ENCODE measurements at places on chromosomes 2 and 18.

DNA sequence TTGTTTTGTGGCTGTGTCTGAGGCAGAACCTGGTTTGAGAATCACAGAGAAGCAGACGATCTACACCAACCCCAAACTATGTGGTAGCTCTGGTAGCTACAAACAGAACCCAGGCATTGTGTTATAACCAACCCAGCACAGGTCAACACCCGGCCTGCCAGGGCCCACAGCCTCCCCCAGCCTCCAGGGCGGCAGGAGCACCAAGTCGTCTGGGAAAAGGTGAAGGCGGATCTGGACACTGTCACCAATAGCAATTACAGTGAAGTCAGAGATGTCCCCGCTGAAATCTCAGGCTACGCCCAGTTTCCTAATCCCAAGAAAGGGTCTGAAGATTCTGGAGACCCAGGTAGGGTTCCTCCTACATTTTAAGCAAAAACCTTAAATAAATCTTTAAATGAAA, 3.6 kb downstream of the HJURP start:
- DNase-seq, result no peak

DNA sequence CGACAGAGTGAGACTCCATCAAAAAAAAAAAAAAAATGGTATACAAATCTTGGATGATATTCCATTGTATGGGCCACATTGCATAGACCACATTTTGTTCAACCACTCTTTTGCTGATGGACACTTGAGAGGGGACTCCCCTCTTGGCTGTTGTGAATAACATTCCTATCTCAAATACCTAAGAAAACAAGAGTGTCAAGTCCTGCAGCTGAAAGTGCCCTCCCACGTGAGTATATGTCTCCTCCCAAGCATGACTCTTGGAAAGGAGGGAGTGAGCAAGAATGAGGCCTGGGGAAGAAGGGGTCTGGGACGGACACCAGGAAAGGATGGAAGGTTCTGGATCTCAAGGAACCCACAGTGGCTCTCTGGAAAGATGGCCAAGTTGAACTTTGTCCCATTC, 36.0 kb upstream of the NPAS2 start:
- DNase-seq, result no peak

DNA sequence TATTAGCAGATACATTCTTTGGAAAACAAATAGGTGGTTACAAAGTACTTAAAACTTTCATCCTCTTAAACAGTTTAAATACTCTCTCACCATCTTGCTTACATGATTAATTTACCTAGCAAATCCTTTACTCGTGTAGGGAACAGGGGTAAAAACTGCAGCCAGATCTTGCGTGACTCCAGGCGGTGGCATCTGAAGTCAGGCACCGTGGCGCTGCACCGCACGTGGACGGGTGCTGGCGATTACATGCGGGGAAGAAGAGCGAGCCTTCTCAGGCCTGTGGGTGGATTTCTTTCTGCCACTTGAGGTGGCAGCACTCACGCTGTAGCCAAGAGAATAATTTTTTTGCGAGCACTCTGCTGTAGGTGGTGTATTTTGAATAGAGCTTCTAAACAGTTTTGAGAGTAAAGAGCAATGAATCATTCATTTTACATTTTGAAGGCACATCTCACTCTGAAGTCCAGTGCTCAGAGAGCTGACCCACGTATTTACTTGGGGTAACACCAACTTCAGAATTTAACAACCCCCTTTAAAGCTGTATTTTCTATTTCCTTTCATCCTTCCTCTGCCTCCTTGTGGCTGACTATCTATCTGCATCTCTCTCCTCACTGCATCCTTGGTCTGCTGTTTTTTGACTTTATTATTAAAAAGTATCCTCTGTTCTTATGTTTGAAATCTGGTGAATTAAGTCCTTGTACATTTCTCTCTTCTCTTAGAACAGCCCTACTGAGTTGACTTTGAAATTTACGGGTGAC, 68.9 kb downstream of the EPAS1 start:
- DNase-seq, result no peak

GRCh38 chr2:205069928-205070327, 524.7 kb downstream of the PARD3B start:
- DNase-seq, result no peak

GRCh38 chr18:23301972-23302371, 151.1 kb upstream of the RIOK3 start:
- DNase-seq, result no peak

GRCh38 chr2:175326801-175327200, 145.3 kb upstream of the ATP5MC3 start:
- DNase-seq, result no peak

Data from stimulated activated naive CD4-positive, alpha-beta T cell treated with Interleukin-2 at 50 U/mL for 16 hours (primary cell).